A673 (cell line): ENCODE measurements at places on chromosomes 16 and 17.
A peak's percentile ranks its signal among the peaks of the same experiment; 100 is the strongest.

DNA sequence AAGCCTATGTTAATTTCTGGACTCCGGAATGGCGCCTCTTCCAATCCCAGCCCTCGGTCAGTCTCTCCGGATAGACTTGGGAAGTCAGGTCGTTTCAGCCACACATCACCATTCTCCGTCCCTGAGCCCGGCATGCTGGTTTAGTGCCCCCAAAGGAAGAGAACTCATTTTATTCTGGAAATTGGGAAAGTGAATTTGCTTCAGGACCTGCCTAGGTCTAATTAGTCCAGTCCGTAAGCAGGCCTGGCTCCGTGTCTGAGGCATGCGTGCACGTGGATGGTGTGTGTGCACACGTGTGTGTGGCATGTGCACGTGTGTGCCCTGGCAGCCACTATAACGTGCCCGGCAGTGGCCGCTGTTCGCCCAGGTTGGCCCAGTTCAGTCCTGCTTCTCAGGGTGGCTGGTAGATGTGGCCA lies 77.4 kb downstream of the RPA1 start:
- no peaks in the 10 kb centered on the region for H3K36me3 ChIP-seq
- H3K27ac ChIP-seq, result no peak overlapping the region
- H3K27me3 ChIP-seq, result no peaks in the 10 kb centered on the region
- DNase-seq, result no peak

DNA sequence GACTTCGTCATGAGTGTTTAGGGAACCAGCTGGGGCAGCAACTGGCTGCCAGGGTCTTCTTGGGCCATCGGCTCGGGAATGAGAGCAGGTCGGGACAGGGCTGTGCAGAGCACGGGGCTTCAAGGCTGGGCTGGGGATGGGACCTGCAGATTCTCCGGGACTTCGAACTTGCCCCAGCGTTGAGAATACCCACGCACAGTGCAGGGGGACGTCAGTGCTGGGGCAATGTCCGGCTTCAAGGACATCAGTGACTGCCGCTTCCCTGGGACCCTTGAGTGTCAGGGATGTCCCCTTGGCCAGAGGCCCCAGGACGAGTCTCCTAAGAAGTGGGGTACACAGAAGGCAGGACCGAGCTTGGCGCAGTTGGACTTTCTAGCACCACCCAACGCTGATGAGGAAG lies 76.3 kb downstream of the MGAT5B start:
- H3K36me3 ChIP-seq, result no peaks in the 10 kb centered on the region
- no peaks in the 10 kb centered on the region for H3K4me1 ChIP-seq
- H3K4me3 ChIP-seq, result no peak overlapping the region
- no peak for DNase-seq

DNA sequence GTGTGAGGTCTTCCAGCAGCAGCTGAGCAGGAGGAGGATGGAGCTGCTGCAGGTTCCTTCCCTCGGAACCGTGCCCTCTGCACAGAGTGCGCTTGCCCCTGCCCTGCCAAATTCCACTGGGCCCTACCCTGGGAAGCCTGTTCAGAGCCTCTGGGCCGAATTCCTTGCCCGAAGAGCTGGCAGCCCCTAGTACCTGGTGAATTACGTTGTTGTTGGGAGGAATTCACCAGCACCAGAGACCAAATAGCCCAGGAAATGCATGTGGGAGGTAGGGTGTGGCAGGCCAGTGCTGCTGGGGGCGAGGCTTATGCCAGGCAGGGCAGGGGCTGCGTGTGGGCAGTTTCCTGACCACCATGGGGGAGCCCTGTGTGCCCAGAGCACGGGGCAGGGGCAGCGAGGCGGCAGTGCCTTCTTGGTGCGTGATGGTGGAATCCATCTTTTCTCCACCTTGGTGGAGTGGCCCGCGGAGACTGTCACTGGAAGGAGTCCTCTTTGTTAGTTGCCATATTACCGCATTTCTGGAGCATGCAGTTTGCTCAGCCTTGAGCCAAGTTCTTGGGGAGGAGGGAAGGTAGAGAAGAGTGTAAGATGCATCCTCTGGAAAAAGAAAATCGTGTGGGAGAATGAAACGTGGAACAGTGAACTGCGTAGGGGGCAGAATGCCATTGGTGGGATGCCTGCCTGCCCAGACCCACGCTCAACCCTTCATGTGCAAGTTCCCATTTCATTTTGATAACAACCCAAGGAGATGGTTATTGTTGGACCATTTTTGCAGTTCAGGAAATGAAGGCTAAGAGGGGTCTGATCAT lies 2.3 kb downstream of the MRC2 start:
- no peak for DNase-seq
- H3K27ac ChIP-seq, result peak overlapping the region; percentile 90
- no peaks in the 10 kb centered on the region for H3K27me3 ChIP-seq
- peaks cover 41% of the 10 kb centered on the region for H3K4me1 ChIP-seq

DNA sequence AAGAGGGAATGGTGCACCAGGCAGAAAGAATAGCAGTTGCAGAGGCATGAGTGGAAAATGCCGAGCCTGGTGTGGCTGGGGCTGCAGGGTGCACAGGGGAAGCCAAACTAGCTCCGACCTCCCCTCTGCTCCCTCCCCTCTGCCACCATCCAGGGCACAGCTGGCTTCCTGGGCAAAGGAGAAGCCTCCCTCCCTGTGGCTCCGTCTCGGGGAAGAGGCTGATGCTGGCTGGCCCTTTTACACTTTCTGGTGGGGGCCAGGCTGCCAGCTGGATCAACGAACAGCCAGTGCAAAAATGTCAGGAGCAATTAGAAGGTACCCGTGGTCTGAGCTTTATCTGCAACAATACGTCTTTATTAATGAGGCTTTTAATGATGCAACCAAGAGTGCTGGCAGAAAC lies 37.1 kb upstream of the KCNJ12 start:
- no peak for DNase-seq
- no peaks in the 10 kb centered on the region for H3K36me3 ChIP-seq
- H3K4me3 ChIP-seq, result no peak overlapping the region
- H3K4me1 ChIP-seq, result no peaks in the 10 kb centered on the region

DNA sequence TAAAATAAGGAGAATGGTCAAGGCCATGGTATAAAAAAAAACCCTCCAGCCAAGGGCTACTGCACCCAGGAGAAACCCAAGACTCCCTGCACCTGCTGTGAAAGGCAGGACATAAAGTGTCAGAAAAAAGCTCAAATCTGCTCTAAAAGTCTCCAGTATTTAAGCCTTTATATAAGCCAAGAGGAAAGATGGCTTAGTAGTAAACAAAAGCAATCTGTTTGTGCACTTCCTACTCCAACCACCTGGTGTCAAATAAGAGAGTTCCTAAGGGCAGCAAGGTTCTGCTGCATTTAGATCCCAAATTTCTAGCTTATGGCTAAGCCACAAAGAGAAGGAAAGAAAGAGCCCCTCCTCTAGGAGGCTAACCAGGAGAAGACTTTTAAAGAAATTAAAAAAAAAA lies 20.6 kb downstream of the ACSM1 start:
- DNase-seq, result no peak
- H3K27ac ChIP-seq, result no peak overlapping the region
- H3K36me3 ChIP-seq, result no peaks in the 10 kb centered on the region
- no peaks in the 10 kb centered on the region for H3K4me1 ChIP-seq
- H3K27me3 ChIP-seq, result no peaks in the 10 kb centered on the region

GRCh38 chr16:51416926-51417325 lies 265.9 kb upstream of the SALL1 start:
- DNase-seq, result no peak
- H3K4me1 ChIP-seq, result no peaks in the 10 kb centered on the region
- no peak overlapping the region for H3K4me3 ChIP-seq
- peaks cover 4% of the 10 kb centered on the region for H3K27me3 ChIP-seq
- H3K27ac ChIP-seq, result no peak overlapping the region

- no peaks in the 10 kb centered on the region for H3K4me1 ChIP-seq
- DNase-seq, result no peak
- no peaks in the 10 kb centered on the region for H3K27me3 ChIP-seq
- H3K4me3 ChIP-seq, result no peak overlapping the region
- H3K27ac ChIP-seq, result peak overlapping the region; percentile 72
- H3K36me3 ChIP-seq, result no peaks in the 10 kb centered on the region
Measured at GRCh38 chr16:55754056-55754455, 78.8 kb downstream of the CES1 start.

DNA sequence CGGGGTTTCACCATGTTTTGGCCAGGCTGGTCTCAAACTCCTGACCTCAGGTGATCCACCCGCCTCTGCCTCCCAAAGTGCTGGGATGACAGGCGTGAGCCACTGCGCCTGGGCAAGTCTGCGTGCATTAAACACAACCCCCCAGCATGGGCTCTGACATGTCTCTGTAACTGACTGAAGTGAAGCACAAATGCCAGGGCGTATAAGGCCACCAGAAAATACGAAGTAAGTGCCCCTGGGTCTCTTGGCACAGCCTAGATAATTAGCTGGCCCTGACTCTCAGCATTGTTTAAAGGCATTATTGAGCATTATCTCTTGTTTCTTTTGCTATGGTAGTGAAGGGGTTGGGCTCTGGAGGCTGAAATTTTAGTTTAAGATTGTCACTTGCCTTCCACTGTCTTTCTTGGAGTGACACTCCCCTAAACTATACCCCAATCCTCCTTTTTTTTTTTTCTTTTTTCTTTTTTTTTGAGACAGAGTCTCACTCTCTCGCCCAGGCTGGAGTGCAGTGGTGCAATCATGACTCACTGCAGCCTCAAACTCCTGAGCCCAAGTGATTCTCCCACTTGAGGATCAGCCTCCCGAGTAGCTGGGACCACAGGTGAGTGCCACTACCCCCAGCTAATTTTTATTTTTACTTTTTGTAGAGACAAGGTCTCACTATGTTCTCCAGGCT lies 8.2 kb upstream of the SEC14L1 start:
- H3K27me3 ChIP-seq, result no peaks in the 10 kb centered on the region
- DNase-seq, result no peak
- no peaks in the 10 kb centered on the region for H3K4me1 ChIP-seq
- H3K36me3 ChIP-seq, result no peaks in the 10 kb centered on the region
- no peak overlapping the region for H3K27ac ChIP-seq

DNA sequence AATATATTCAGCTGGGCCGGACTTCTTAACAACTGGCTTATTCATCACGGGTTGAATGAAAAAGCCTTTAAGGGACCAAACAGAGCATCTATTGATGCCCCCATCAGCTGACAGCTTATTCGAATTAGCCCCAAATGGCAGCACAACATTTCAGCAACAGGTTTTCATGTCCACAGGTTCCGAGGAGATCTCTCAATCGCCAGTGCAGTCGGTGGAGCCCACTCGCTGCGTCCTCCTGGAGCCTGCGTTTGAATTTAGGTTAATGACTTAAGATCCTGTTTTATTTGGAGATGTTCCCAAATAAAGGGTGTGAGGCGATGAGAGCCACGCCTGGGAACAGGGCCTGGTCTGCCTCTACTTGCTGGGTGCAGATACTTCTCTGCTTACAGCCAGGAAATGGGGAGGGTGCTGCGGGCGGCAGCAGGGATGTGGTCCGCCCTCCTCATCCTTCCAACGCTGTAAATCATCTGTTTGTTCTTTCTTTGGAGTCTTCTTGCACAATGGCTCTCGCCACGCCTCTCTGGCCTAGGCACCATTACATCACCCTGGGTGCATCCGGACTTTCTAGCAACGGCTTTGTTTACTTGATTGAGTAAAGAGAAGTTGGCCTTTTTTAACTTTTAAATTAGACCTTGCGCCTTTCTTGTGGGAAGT lies 22.6 kb downstream of the NDE1 start:
- H3K27ac ChIP-seq, result peak overlapping the region; percentile 53
- H3K4me1 ChIP-seq, result peaks cover 19% of the 10 kb centered on the region
- H3K4me3 ChIP-seq, result no peak overlapping the region
- no peaks in the 10 kb centered on the region for H3K27me3 ChIP-seq

GRCh38 chr16:15034266-15035162 lies 21.4 kb downstream of the NTAN1 start:
- peak overlapping the region; percentile 68 for H3K27ac ChIP-seq
- DNase-seq, result peak; percentile 56
- H3K27me3 ChIP-seq, result no peaks in the 10 kb centered on the region
- H3K4me1 ChIP-seq, result no peaks in the 10 kb centered on the region
- H3K4me3 ChIP-seq, result no peak overlapping the region
- H3K36me3 ChIP-seq, result peaks cover 76% of the 10 kb centered on the region

DNA sequence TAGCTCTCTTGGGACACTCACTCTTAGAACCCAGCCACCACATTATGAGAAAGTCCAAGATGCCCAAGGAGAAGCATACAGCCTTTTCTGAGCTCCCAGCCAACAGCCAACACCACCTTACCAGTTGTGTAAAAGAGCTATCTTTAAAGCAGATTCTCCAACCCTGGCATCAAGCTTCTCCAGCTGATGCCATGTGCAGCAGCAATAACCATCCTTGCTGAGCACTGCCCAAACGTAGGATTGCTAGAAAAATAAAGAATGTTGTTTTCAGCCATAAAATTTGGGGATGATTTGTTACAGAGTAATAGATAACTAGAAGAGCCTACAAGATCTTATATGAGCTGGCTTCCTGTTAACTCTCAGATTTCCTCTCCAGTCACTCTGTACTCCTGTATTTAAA lies 443.7 kb upstream of the DYNLRB2 start:
- DNase-seq, result no peak
- H3K27me3 ChIP-seq, result no peaks in the 10 kb centered on the region
- H3K36me3 ChIP-seq, result no peaks in the 10 kb centered on the region
- no peak overlapping the region for H3K4me3 ChIP-seq

DNA sequence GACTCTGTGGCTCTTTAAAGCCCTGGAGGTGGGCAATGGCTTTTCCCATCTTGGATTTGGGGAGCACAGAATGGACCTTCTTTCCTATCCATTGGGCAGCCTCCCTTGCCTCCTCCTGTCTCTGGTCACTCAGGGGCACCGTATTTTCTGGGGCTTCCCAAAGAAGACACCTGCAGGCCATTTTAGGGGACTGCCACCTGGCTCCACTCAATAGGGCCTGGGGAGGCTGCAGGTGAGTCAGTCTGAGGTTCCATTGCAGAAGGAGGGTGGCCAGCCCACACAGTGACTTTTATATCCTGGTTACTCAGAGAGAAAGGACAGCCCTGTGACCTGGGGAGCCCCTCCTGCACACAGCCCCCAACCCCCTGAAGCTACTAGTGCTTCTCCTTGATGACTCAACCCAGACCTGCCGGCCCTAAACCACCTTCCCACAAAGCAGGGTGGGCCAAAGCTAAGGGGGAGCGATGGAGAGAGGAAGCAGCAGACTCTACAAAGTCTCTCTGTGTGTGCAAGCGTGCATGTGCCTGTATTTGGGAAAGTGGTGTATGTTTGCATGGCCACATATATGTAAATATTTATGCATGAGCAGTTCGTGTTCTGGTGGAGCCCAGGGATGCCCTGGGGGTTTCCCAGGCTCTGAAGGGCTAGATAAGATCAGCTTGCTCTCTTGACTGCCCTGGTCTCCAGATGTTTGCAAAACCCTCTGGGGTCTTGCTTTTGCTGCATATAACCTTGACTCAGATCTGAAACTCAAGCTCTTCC lies 5.0 kb downstream of the CX3CL1 start:
- no peak for DNase-seq
- no peak overlapping the region for H3K4me3 ChIP-seq
- peaks cover 5% of the 10 kb centered on the region for H3K4me1 ChIP-seq
- H3K36me3 ChIP-seq, result no peaks in the 10 kb centered on the region
- H3K27me3 ChIP-seq, result no peaks in the 10 kb centered on the region
